Activated T-helper 17 cell treated with anti-CD3 and anti-CD28 coated beads, Interleukin-2, amount 50 U/mL, for 72 hours (primary cell): ENCODE measurements at places on chromosomes 12 and 14. TPM values are rescaled to one million over a fixed set of nuclear protein-coding genes. Genes with fewer than 3 reads are reported as not detected.

GRCh38 chr14:23615856-23616255 is 20.3 kb upstream of the DHRS2 start:
- ATAC-seq, result no peak

The SERPINA12 gene
- total RNA-seq, result not detected

GRCh38 chr12:47941871-47942613 is 21.4 kb upstream of the TMEM106C start:
- no peak for ATAC-seq

- ATAC-seq, result no peak
Observed at GRCh38 chr12:54940727-54941315, 43.7 kb downstream of the TESPA1 start.

The PRB2 gene
- not detected for total RNA-seq

DNA sequence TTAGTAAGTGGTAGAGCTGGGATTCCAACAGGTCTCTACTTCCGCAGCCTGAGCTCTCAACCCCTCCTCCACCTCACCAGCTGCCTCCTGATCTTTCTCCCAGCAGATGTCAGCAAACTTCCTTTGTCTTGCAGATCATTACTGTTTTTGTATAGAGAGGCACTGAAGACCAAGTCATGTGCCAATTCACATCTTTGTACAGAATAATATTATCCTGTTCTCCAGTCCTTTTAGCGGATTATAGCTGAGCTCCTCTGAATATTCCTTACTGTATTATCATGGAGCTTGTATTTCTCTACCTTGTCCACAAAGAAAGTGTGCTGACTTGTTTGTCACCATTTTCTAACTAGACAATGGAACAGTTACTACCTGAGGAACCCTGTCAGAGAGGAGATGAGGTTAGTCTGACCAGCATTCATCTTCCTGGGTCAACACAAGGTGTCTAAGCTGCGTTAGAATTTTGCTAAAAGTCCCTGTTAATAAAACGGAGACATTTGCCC is 142.3 kb upstream of the ARHGAP5 start:
- no peak for ATAC-seq

DNA sequence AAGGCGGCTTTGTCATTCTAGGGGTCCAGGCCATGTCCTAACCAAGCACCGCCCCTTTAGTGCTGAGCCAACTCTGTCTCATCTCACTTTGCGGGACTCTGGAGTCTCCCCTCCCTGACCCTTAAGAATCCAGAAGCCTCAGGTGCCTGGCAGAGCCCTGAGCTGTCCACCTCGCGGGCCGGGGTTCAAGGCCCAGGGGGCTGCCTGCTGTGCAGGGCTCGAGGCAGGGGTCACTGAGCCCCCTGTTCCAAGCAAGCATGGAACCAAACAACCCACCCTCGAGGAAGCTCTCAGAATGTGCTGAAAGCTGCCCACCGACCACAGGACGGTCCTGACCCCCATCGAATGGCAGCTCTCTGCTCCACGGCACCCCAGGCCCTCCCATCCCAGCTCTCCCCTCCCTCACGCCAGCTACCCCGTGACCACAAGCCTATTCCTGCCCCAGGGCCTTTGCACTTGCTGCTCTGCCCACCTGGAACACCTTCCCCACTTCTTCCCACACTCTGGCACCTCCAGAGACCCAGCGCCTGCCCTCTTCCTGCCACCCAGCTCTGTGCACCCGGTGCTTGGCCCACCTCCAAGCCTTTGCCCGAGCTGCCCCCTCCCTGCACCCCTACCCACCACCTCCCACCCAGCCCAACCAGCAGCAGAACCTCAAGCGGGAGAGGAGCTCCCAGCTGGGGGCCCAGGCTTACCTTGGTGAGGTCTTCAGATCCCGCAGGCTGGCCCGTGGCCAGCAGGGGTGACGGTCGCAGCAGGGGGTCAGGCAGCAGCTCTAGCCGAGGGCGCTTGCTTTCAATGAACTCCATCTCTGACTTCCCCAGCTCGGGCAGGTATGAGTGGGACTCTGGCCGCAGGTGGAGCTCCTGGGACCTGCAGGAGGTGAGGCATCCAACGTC is 84.3 kb downstream of the NCOR2 start:
- no peak for ATAC-seq

DNA sequence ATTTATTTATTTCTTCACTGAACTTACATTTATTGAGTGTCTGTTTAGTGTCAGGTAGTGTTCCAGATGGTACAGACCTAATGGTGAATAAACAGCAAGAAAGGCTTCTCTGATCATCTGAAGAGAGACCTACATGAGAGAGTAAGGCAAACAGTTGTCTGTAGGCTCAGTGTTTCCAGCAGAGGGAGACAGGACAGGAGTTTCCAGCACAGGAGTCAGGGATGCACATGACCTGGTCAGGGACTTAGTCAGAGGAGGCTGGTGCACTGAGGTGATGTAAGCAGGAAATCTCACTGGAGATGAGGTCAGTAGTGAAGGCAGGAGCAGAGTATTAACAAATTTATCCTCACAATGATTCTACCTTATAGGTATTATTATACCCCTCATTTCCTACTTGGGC is 233.2 kb downstream of the MDGA2 start:
- ATAC-seq, result no peak
